ENCODE measurements at places on chromosomes 2 and 18.
A peak's percentile ranks its signal among the peaks of the same experiment; 100 is the strongest.

DNA sequence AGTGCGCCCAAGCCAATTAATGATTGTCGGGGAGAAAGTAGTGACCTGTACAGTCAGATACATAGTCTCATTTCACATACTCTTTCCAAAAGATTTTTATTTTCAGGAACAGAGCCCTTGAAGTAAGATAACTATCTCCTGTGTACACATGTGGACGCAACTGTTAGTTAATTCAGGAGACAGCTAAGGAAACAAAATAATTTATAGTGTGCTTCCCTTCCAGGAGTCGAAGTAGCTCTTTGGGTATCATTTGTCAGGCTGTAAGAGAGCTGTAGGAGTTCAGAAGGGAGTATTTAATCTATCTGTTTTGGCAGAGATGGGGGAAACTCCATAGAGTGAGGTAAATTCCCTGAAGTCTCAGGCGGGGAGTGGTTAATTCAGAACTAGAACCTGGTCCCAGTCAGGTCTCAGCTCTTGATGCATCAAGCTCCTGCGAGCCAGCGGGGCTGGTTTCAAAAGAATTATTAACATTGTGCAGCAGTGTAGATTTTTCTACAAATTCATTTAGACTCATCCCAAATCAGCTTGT, 63.0 kb downstream of the MAPK4 start:
- DNase-seq: no peak

GRCh38 chr2:63840081-63840784, 1.5 kb upstream of the UGP2 start:
- no peak for DNase-seq

GRCh38 chr2:128108166-128108565, 17.2 kb downstream of the UGGT1 start:
- DNase-seq: no peak

DNA sequence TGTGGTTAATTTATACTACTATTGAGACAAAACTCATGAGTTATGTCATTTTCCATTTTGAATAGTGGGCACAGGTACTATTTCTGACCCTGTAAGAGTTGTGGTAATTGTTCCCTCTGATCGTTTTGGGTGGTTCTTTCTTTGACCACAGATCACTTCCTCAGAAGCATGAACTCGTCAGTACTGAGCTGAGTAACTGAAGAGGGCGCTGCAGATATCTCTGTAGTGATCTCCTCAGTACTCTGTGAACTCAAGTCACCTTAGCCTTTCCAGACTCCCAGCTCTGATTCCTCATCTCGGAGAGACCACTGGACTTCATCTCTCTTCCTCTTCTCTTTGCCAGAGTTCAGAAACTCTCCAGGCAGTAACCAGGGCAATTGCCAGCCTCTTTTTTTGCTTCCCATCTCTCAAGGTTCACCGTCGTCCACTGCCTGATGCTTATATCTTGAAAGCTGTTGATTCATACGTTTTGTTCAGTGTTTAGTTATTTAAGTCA, 9.4 kb upstream of the IL1RL1 start:
- no peak for DNase-seq

- no peak for DNase-seq
These were observed 35.8 kb upstream of the ASPRV1 start for GRCh38 chr2:69997015-69997830.

GRCh38 chr2:45287045-45287444, 277.8 kb upstream of the SIX2 start:
- DNase-seq: no peak

DNA sequence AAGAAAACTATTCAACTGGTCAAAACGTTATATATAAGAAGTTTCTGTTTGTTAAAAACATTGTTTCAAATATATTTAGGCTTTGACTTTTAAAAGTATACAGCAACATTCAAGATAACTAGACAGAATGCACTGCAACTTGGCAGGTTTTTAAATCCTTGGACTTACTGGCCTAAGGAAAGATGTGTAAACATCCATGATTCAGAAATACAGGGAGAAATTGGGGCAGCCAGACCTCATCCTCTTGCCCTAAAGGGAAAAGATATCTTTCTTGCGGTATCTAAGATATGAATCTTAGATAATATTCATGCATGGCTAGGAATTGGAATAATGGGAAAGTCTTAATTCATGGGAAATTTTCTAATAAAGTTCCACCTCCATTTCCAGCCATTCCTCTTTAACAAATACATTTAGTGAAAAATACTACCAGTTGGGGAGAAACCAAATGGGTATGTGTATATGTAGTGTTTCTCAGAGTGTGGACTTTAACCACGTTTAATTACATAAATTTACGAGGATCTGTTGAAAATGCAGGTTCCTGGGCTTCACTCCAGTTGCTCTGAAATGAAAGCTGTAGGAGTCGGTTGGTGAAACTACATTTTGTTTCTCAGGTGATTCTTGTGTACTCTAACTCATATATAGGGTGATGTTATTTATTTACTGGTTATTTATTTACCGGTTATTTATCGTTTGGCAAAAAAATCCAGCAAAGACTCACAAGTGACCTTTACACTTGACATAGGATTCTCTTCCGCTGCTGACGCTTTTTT, 587 bp upstream of the TANK start:
- DNase-seq: no peak

GRCh38 chr18:73688851-73689711, 458.6 kb downstream of the FBXO15 start:
- DNase-seq: peak; percentile 14

DNA sequence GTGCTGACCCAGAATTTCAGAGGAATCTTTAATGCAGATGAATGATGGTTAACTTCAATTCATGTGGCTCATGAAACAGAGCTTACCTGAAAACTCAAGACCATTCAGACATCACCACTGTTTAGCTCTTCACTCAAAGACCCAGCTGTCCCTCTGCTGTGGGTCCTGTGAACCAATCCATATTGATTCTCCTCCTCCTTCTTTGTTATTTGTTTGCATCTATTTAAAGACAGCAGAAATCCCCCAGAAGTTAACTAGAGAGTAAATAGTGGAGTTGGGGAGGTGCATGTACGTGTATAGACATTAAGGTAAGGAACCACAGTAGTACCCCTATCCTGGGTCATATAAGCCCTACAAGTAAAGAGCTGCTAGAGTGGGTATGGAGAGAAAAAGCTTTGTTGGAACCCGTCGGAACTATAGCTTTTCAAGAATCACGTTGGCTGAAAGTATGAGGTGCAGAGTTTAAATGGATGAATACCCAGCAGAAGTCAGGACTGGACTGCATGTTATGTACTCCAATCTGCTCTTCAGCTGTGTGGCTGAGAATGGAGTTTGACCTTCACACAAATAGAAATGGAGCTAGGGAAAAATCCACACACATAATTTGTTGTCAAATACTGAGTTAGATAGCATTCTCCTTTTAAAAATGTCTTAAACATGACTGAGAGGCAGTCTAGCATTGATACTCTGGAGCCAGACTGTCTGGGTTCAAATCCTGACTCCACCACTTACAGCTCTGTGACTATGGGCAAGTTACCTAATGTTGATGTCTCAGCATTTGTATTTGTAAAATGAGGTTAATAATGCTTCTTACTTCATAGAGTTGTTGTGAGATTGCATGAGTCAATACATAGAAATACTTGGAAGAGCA, 81.7 kb upstream of the HK2 start:
- no peak for DNase-seq

DNA sequence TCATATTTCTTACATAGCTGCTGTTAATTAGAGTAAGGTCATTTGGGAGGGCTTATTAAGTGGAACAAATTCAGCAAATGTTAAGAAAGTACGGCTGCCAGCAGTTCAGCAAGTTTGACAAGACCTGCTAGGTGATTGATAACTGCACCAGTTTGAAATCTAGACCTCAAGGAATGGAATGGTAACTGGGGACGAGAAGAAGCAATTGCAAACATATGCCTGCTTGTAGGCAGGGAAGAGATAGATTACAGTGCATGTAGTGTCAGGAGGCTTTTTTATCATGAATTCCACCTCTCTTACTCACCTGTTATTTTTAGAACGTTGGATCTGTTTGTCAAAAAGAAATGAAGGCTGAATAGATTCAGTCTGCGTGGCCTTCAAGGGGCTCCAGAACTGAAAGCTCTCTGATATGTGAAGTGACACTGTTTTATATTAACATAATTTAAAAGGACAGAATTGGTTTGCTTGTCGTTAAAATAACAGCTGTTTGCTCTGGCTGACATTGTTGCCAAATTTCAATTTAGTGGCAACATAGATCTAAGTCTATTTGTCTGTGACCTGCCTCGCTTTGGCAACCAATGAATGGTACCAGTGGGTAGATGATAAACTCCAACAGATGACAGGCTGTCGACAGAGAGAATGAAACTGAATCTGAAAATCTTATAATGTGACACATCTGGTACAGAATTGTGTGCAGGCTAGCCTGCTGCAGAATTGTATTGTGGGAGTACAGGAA, 199.3 kb downstream of the ZNF407 start:
- no peak for DNase-seq

DNA sequence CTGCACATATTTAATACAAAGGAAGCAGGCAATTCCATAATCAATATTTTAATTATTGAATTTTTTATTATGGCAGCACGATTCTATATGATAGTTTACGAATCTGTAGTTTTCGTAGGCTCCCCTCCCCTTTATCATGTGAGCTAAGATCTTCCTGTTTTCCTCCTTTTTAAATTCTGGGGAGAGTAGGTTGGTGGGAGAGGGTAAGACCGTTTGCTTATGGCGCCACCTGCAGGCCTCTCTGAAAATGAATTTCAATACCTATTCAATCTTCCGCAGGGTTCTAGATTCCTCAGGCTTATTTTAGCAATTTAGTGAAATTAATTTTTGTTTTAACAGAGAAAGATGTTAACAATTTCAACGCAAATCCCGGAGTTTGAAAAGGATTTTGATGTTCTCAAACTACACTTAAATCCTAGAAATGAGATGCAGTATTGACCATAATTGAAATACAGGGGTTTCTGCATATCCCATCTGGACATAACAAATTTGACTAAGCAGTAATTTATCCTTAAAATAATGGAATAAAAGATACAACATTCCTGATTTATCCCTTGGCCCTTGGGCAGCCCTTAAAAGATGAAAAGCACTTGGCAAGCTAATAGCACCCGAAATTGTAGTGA, 12.8 kb upstream of the GBX2 start:
- peak; percentile 78 for DNase-seq

DNA sequence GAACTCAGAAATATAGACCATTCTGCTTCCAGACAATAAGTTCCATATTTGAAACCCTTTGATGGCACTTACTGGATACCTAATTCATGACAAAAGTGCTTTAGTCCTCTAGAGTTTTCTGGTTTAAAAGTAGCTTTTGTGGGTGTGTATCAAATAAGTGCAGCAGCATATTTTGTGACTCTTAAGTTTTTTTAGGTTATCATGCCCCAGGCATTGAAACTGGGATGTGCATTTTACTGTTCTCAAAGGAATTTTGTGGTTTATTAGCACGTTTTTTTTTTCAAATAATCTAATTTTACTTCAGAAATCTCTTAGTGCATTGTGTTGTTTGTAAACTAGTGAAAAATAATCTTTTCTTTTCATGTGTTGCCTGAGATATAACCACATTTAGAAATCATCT, 1.5 kb downstream of the XRCC5 start:
- no peak for DNase-seq

DNA sequence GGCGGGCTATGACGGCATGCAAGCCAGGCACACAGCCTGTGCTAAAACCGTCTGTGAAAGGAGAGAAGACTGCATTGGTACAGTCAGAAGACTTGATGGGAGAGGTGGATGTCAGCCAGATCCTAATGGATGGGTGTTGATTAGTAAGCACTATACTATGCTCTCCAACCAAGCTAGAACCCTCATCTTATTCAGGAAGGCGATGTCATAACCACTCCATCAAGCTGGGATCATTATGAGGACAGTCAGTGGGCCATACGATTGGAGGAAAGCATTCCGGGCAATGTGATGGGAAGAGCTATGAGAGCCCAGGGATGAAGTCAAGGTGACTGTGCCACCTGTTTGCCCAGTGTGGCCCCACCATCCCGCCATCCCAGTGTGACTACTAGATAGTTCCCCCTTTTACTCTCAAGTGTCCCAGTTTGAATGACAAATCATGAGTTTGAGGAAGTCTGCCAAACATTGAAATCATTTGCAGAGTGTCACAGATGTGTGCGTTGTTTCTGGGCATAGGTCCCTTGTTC, 66.4 kb downstream of the MRPS9 start:
- DNase-seq: no peak

GRCh38 chr2:157938556-157938955, 62.4 kb upstream of the ACVR1 start:
- no peak for DNase-seq

- no peak for DNase-seq
These were observed 68.4 kb downstream of the SLC16A14 start for GRCh38 chr2:230000118-230000841.

DNA sequence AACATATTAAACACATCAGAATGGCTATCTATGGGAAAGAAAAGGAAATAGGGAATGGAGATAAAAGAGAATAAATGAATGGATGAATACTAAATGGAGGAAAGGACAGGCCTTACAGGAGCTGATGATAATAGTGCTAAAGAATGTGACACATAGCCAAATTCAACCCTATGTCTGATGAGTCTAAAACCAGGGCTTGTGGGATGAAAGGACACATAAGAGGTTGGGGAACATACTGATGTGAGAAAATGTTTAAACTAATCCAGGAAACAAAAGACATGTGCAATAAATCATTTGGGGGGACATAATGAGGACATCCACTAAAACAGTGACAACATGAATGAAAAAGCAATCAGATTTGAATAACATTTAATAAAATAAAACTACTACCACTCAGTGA, 120.0 kb downstream of the DYM start:
- DNase-seq: no peak

DNA sequence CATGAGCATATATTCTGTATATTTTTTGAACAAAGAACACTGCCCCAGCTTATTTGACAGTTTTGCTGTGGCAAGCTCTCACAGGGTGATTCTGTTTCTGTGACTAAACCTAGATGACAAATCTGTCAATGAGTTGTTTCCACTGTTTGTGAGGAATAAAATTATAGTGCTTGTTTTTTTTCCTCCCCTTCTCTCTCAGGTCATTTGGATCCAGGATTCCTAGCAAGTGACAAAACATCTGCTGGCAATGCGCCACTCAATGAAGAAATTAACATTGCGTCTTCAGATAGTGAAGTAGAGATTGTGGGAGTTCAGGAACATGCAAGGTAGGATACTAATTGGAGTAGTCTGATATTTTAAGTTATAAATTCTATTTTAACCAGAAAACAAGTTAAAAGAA, 149.3 kb downstream of the HAUS1 start:
- no peak for DNase-seq

GRCh38 chr2:69138793-69139459, 125.9 kb downstream of the ANTXR1 start:
- no peak for DNase-seq

DNA sequence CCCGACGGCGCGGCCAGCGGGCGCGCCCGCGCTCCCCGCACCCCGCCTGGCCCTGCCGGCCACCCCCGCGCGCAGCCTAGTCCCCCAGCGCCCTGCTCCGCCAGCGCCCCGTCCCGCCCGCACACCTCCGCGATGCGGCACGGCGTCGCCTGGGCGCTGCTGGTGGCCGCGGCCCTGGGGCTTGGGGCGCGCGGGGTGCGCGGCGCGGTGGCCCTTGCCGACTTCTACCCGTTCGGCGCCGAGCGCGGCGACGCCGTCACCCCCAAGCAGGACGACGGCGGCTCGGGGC, 232 bp downstream of the SNED1 start:
- DNase-seq: no peak
